DMS53 (cell line): ENCODE measurements at places on chromosomes 6 and 20.
A peak's percentile ranks its signal among the peaks of the same experiment; 100 is the strongest.

DNA sequence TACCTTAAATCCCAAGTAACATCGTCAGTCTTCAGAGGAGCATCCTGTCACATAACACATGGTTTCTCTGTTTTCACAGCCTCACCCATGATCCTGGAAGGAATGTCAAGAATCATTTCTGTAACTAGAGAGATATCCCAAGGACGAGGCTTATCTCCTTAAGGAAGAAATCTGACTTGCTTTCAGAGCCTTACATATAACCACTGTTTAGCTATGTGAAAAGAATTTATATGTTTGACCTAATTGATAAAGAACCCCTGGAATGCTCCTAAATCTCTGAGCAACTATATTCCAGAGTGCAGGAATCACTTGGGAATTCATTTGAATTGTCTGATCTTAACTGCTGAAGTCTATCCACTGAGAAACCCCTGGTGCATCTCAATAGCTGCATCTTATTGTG lies 243.1 kb downstream of the ALDH8A1 start:
- DNase-seq = peak; percentile 2

DNA sequence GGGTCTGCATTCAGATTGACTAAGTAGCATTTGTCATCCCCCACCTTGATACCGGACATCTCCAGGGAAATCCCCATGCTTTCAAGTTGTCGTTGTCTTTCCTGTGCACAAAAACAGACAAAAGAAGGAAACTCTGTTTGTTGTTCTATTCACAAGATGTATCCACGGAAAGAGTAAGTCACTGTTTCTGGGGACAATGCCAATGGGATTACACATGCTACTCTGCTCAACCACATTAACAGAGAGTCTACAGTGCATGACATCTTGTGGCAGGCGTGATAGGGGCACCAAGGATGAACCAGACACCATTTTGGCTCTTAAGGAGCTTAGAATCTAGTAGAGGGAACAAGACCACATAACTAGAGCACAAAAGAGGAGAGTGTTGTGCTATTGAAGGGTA lies 124.4 kb upstream of the NUP153 start:
- no peak for DNase-seq

GRCh38 chr20:32611286-32611685 lies 26.2 kb upstream of the NOL4L start:
- no peak for DNase-seq

DNA sequence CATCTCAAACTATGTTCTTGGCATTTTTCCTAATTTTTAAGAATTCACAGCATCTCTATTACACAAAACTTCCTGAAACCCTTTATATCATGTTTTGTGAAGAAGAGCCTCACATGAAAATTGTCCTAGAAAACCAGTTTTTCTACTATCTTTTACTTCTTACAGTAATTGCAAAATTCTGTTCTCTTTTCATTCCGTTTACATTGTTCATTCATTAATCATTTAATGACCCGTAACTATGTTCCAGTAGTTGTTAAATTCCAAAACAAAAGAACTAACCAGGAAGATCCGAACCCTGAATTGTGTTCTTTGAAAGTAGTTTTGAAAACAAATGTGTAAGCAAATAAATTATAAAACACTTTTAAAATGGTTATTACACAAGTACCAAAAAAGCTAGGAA lies 597.0 kb downstream of the EYS start:
- no peak for DNase-seq

- DNase-seq = peak; percentile 28
Measured at GRCh38 chr6:101394936-101395335, 1.4 kb downstream of the GRIK2 start.

DNA sequence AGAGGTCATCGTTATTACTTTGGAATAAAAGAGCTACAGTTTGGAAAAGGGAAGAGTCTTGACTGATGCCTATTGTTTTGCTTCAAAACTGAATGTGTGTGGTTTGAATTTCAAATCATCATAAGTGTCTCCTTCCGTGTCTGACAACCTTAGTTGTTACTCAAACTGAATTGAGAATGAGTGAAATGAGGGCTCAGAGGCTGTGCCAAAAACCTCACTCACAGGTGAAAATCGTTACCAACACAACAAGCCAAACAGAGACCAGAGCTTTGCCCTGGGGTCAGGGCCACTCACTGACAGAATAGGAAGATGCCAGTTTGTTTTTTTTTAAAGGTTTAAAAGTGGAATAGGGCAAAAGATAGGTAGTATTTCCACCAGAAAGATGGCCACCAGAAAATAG lies 15.2 kb upstream of the SIRT5 start:
- DNase-seq = no peak

GRCh38 chr6:36692220-36692619 lies 5.4 kb upstream of the RAB44 start:
- DNase-seq = no peak

- peak; percentile 34 for DNase-seq
Measured at GRCh38 chr6:137661601-137662000, 167.4 kb upstream of the OLIG3 start.

DNA sequence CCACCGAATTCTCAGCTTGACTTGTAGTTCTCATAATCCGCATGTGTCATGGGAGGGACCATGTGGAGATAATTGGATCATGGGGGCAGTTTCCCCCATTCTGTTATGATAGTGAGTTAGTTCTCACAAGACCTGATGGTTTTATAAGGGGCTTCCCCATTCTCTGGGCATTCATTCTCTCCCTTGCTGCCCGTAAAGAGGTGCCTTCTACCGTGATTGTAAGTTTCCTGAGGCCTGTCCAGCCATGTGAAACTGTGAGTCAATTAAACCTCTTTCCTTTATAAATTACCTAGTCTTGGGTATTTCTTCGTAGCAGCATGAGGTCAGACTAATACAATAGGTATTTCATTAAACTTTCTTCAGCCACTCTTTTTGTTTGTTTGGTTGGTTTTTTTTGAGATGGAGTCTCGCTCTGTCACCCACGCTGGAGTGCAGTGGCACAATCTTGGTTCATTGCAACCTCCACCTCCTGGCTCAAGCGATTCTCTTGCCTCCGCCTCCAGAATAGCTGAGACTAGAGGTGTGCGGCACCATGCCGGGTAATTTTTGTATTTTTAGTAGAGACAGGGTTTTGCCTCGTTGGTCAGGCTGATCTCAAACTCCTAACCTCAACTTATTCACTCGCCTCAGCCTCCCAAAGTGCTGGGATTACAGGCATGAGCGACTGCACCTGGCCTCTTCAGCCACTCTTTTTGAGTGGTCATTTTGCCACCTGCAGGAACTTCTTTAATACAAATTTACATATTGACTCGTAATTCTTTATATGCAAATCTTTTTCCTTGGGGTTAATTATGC lies 36.3 kb downstream of the GSTA2 start:
- peak; percentile 76 for DNase-seq

DNA sequence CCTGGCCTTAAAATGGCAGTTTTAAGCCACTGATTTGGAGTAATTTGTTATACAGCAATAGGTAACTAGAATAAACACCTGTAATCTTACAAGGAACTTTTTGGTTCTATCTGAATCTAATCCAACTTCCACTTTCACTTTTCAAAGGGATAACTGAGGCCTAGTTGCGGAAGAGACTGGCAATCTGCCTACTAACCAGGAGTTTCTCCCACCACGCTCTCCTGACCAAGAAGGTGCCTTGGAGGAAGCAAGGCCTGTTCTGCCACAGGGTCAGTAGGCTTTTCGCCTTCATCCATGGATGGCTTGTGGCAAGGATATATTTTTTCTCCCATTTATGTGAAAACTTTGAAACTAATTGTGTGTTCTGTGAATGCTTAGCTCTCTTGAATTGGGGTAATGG lies 12.9 kb upstream of the MYBL2 start:
- no peak for DNase-seq

DNA sequence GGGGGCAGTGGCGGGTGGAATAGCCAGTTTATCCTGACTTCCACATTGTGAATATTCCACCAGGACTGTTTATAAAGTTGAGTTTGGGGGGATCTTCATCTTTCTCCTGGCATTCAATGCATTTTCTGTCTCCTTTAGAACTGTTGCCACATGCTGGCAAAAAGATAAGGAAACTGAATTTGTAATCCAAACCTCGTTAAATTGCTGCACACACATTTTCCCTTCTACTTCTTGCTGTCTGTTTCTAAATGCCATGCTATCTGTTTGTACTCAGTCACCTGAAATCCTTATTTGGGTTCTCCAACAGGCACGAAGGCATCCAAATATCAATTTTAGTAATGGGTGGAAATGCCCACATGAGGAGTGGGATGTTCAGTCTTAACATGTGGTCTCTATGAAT lies 180.2 kb upstream of the CCN2 start:
- no peak for DNase-seq

GRCh38 chr6:146593986-146594385 lies 4.8 kb upstream of the ADGB start:
- DNase-seq = no peak

- DNase-seq = no peak
Measured at GRCh38 chr6:154991207-154991606, 3.9 kb upstream of the TIAM2 start.

- no peak for DNase-seq
Measured at GRCh38 chr6:48611332-48611731, 500.3 kb upstream of the PTCHD4 start.
